ENCODE measurements at places on chromosomes 1 and 21.

- peak; percentile 4 for DNase-seq
These were observed 149.8 kb upstream of the PALMD start for GRCh38 chr1:99496067-99496466.

GRCh38 chr1:95140791-95141190 is 23.6 kb downstream of the TLCD4 start:
- DNase-seq: no peak

DNA sequence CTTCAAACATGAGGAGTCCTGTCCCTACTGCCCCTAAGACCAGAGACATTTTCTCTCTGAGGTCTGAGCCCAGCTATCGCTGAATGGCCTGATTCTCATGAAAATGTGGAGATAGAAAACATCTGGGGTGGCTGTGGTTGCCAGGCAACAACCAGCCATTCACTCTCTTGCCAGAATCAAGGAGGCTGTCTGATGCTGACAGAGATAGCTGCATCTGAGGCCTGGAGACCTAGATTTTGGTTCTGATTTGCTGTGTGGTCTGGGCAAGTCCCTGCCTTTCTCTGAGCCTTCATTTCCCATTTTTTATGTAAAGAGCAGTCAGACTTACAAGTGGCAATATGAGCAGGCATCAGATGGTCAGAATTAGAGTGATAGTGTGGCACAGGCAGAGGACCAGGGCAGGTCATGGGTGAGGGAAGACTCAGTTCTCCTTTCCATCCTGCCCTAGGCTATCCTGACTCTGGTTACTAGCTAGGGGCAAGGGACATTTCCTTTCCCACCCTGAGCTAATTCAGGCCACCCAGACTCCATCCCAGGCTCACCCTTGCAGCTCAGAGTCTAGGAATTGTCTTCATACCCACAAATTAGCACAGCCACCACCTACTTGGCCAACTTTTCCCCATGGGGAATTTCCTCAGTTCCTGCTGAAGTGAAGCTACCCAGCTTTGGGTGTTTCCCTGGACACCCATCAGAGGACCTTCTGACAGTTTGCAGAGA is 20.0 kb upstream of the RNF19B start:
- no peak for DNase-seq

- peak; percentile 74 for DNase-seq
These were observed 252.9 kb upstream of the NR5A2 start for GRCh38 chr1:199774433-199775089.

DNA sequence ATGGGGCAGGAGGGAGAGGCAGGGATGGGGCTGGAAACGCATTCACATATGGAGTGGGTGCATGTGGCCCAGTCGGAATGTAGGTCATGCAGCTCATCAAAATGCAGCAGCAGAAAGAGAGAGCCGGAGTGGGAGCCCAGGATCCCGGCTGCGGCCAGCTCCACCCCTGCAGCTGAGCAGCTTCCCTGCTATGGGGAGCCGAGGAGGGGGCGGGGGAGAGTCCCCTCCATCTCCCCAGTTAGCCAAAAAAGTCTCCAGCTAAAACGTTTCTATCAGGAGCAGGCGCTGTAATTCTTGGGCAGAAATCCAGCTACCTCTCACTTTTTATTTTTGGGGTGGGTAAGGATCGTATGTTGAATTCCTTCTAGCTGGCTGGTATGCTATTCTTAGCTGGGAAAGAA is 39.7 kb downstream of the MRPL37 start:
- DNase-seq: no peak

- DNase-seq: no peak
These were observed 23.8 kb downstream of the SPSB1 start for GRCh38 chr1:9316512-9316911.

DNA sequence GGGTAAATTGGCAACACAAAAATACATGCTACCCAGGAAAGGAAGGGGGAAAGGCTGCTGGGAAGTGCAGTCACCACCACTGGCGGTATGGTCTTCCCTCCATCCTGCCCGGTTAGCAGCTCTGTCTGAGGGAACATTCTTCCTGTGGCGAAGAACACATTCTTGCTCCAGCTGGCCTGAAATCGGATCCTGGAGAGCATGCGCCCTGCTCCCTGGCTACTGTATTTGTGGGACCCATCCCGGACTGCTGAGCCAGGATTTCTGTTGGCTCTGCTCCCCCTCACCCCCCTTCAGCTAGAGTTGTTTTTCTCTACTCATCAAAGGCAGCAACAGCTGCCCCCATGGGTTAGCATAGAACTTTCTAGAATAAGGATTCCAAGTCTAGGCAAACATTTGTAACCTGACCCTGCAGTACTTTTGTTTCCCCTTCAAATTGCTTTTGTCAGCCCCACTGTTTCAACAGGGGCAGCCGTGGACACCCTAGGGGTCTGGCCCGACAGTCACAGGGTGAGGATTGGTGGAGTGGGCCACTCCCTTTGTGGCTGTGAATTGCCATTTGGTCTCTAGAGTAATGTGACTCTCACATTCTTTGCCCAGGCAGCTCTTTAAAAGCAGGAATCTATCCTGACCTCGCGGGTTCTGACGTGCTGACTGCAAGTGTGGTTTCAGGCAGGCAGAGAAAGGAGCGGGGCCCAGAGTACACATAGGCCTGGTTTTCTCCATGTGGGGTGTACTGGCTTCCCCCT is 157.7 kb downstream of the TOMM20 start:
- DNase-seq: peak; percentile 76

GRCh38 chr21:23936991-23937390 is 1670.3 kb downstream of the MRPL39 start:
- no peak for DNase-seq

- DNase-seq: peak; percentile 35
These were observed 15.7 kb downstream of the ABCG1 start for GRCh38 chr21:42234464-42235241.

GRCh38 chr1:119387858-119388257 is 19.3 kb downstream of the HAO2 start:
- DNase-seq: no peak

- DNase-seq: no peak
These were observed 22.4 kb downstream of the DHCR24 start for GRCh38 chr1:54864460-54865208.

GRCh38 chr1:226371866-226372490 is 35.9 kb downstream of the PARP1 start:
- DNase-seq: no peak

DNA sequence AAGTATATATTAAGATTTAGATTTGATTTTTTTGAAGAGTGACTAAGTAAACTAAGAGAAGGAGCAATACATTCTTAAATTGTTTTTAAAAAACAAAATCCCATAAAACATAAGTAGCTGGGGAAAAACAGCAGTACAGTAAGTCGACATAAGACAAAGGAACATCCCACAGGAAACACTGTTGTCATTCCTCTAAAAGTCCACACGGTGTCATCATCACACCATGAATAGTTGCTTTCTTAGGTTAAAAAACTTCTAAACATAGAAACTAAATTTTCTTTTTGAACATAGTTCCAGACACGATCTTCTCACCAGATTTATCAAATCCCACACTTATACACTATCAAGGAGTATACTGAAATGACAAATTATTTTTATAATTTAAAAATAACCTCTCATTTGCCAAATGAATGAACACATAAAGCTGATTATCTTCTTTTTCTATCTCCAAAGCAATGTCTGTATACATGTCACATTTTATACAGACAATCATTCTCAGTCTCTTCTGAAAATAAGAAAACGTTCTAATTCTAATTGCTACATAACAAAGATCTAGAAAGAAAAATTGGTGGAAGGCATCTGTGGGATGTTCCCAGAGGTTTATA is 15.8 kb downstream of the ODF2L start:
- peak; percentile 72 for DNase-seq

- no peak for DNase-seq
These were observed 239.0 kb downstream of the RHOU start for GRCh38 chr1:228974273-228974672.

GRCh38 chr1:27727126-27727525 is 1.4 kb downstream of the FAM76A start:
- peak; percentile 27 for DNase-seq

GRCh38 chr1:204733289-204733688 is 47.8 kb upstream of the LRRN2 start:
- DNase-seq: no peak

DNA sequence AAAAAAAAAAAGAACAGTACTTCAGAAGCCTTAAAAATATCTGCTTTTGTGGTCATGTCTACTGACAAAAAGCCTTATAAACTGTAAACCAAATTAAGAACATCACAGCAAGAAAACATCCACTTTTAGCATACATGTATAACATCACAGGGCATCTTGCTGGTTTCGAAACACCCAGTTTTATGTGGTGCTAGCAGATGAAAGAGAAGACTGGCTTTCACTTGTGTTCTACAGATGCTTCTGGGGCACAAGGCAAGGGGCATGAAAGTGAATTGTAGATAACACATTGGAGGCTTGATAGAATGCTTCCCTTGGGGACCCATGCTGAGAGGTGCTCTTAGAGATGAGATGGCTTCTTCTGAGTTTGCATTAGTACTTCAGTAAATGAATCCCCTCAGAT is 543.7 kb upstream of the PKN2 start:
- DNase-seq: no peak

DNA sequence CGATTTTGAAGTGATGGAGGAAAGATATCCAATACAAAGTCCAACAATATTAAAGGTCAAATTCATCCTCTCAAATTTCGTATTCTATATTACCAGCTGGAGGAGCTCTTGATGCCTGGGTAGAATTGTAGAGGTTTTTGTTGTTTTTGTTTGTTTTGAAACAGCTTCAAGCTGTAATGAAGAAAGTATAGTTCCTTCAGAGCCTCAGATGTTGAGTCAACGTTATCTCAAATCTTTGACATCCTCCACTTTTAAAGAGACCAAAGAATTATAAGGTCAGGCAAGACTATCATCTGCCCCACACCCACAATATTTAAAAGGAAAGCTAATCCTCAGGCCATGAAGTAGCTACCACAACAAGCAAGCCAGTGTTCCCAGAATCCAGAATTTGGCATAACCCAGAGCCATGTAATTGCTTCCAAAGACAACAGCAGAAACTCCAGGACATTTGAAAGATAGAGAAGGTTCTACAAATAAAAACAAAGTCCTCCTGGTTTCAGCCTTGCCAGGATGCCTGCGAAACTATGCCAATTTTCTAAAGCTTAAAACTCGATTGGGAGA is 24.9 kb downstream of the VAV3 start:
- DNase-seq: no peak

GRCh38 chr1:47727051-47727696 is 270.0 kb downstream of the TRABD2B start:
- DNase-seq: no peak

DNA sequence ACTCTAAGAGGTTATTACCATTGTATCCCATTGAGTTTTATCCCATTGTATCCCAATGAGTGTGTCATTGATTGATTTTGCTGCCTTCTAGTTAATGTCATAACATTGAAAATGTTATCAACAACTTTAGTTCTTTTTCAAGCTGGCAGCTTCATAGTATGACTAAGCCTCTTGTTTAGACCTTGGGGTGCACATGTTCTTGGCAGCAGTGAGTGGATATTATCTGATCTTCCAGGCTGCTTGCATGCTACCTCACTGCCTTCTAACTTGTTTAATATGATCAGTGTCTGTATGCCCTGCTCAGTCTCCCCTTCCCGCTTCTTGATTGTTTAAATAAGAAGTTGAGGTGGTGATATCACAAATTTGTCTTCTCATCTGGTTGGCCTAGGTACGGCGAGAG is 24.6 kb downstream of the NTPCR start:
- DNase-seq: no peak

GRCh38 chr1:80158771-80159170 is 1152.2 kb upstream of the ADGRL4 start:
- DNase-seq: no peak

- no peak for DNase-seq
These were observed 100.4 kb downstream of the KCNJ6 start for GRCh38 chr21:37815893-37816292.

- no peak for DNase-seq
These were observed 155.7 kb downstream of the S1PR1 start for GRCh38 chr1:101392552-101392951.

DNA sequence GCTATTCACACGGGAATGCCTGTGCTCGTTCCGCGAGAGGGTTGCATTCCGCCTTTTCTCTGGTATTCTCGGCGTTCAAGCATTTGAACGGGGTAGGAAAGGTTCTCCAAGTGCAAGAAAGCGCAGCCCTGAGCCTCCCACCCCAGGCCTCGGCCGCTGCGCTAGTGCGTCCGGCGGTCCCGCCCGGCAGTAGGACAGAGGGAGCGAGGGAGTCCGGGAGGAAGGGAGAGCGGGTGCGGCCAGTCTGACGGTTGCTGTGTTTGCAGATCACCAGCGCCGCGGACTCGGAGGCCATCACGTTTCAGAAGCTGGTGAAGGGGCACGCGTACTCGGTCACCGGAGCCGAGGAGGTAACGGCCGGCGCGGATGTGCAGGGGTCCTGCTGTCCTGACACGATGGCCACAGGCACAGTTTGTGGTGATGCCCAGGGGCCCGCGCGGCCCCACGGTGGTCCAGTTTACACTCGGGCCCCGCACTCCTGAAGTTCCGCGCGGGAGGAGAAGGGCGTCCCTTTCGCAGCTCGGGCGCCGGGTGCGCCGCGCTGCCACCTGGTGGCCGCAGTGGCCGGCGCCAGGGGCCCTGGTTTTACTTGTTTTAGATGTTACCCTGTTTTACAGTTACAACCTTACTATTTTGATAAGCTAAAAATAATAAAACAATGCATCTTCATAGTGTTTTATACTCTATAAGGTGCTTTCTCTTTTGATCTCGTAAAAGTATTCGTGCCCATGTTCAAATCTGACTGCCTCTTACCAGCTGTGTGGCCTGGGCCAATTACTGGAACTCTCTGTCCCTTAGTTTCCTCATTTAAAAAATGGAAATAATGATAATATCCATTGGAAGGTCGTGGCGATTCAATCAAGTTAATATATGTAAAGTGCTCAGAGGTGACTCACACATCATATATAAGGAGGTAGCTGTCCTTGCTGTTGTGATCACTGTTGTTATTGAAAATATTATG is 36.7 kb downstream of the CAPN2 start:
- DNase-seq: peak; percentile 59

DNA sequence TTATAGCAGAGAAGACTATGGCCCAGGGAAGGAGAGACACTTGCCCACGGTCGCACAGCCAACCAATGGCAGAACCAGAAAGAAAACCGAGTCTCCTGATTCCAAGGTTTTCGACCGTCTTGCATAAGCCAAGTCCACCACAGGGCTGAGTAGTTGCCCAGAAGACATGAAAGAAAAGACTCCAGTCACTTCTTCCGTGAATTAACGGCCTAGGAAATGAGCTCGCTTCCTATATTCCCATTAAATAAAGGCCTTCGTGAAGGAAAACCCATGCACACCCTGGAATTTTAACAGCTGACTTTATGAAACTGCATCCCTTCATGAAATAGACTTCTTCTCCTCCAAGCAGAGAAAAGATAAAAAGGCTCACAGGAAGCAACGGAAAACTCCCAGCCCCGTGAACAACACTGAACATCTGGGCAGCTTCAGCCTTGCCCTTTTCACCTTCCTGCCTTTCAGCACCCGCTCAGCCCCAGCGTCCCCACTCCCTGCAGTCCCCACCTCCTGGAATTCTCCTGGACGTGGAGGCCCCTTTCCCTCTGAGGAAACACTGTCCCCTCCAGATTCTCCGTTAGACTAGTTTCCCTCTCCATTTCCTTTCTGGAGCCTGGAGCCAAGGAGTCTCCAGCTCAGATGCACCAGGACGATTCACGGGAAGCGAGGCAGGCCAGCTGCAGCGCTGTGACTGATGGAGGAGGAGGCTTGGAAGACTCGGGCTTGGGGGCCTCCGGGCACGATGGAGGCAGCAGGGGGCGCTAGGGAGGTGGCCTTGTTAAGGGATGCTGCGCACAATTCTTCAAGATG is 2.7 kb upstream of the MYOC start:
- peak; percentile 20 for DNase-seq

- DNase-seq: peak; percentile 81
These were observed 79.3 kb upstream of the SPAG17 start for GRCh38 chr1:118264343-118264742.
